ENCODE measurements at places on chromosomes 7 and 10. TPM values are rescaled to one million over a fixed set of nuclear protein-coding genes. Genes with fewer than 3 reads are reported as not detected.

RALA gene
- 88.2 TPM for total RNA-seq

TMEM184A gene
- under 0.01 TPM for total RNA-seq

RBP4 gene
- total RNA-seq = not detected

NKX1-2 gene
- not detected for total RNA-seq

GRID2IP gene
- total RNA-seq = under 0.01 TPM

ASZ1 gene
- not detected for total RNA-seq

LIPJ gene
- not detected for total RNA-seq

ELMO1 gene
- 0.28 TPM for total RNA-seq

HOXA2 gene
- 0.28 TPM for total RNA-seq

KCNH2 gene
- not detected for total RNA-seq

HOXA6 gene
- 0.28 TPM for total RNA-seq

CALML3 gene
- not detected for total RNA-seq

RASA4 gene
- 8.1 TPM for total RNA-seq

TRIL gene
- total RNA-seq = 0.56 TPM

PFKFB3 gene
- total RNA-seq = 38.5 TPM

RBP3 gene
- total RNA-seq = not detected

CPA5 gene
- not detected for total RNA-seq

IL6 gene
- 69.4 TPM for total RNA-seq

CLRN3 gene
- not detected for total RNA-seq

MRLN gene
- not detected for total RNA-seq

RAB19 gene
- not detected for total RNA-seq

RPEL1 gene
- total RNA-seq = 0.19 TPM

DMBT1 gene
- total RNA-seq = under 0.01 TPM

KLLN gene
- 0.58 TPM for total RNA-seq

SCD gene
- 96.7 TPM for total RNA-seq

CDK6 gene
- 38.3 TPM for total RNA-seq

DRGX gene
- not detected for total RNA-seq

All from regular cardiac myocyte (primary cell).